ENCODE measurements at places on chromosomes 11 and 22.

DNA sequence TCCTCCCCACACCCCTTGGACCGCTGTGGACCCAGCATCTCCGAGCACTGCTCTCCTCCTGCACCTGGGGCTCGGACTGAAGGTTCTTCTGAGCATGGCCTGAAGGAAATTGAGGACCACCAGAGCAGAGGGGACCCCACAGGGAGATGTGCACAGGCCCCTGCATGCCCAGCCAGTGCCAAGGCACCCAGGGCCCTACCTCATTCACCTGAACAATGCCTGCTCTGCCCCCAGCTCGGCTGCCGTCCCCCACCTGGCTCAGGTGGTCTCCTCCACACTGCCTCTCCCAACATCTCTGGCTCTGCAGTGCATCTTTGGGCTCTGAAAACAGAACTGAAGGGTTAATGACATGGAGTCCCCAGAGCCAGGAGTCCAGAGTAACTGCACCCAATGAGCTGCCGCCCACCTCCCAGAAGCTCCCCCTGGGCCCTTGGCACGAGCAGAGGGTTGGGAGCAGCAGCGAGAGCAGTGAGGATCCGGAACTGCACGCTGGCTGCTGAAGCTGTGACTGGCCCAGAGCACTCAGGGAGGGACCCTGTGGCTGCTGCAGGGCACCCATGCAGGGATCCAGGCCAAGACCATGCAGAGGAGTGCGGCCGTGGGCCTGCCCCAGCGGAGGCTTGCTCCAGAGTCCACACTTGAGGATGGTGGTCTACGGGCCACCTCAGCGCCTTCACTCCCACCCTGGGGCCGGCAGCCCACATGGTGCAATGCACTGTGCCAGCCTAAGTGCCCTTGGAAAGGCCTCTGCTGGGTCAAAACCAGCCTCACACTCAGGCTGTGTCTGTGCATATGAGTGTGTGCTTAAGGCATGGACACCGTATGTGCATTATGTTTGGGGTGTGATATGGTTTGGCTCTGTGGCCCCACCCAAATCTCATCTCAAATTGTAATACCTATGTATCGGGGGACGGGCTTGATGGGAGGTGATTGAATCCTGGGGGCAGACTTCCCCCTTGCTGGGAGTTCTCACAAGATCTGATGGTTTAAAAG, 686.1 kb downstream of the TBC1D22A start:
- DNase-seq = no peak

GRCh38 chr11:119852741-119853140, 123.7 kb upstream of the NECTIN1 start:
- no peak for DNase-seq

DNA sequence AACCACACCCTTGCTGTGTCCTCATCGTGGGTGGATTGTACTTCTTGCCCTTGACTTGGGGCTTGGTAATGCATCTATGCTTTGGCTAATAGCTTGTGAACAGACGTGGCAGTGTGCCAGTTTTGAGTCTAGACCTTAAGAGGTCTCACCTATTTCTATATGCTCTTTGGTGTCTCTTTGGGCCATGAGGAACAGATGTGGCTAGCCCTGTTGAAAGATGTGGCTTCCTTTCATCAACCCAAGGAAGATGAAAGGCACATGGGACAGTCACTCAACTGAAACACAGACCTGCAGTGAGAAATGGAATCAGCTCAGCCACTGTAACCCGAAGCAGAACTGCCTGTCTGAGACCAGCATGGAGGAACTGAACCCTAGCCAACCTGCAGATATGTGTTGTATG, 7.9 kb upstream of the NELL1 start:
- DNase-seq = no peak

DNA sequence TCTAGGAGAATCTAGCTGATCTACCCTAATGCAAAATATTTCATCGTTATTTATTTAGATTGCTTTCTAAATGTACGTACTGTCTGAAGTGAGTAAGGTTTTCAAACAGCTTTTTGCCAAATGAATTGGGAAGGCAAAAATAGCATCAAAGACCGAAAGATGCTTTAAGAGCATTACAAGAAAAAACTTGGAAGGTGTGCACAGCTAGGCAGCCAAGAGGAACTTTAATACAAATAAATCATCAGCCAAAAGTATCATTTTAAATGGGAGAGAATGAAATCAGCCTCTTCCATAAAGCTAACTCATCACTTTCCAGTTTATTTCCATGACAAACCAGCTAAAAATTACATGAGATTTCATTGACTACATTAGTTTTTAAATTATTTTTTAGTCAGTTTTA, 30.2 kb upstream of the CFAP300 start:
- DNase-seq = no peak

GRCh38 chr11:69327741-69328191, 33.8 kb downstream of the MYEOV start:
- DNase-seq = no peak

DNA sequence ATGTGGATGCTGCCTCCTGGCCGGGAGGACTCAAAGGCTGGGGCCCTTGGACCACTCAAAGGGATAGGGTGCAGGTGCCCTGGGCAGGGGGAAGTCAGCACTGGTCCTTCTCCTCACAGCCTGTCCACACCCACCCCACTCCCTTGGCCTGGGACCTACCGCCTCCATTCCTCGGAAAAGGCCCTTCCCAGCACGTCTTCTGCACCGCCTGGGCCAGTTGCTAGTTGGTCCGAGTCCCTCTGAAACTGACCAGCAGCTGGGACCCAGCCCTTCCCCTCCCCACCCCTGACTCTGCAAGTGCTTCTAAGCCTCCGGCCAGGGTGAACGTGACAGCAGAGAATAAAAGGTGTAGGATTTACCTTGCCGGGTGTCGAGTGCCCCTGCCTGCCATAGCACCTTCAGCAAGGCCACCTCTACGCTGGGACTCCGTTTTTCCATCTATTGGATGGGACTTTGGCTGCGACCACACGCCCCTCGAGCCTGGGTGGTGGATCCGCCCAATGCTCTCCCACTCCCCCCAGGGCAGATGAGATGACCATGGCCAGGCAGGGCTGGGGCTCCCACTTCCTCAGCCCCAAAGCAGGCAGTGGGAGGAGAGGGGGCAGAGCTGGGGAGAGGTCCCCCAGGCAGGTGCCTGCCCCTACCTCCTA, 37.3 kb downstream of the OSBPL5 start:
- no peak for DNase-seq

- DNase-seq = no peak
Observed at GRCh38 chr11:15705891-15706290, 591.2 kb downstream of the INSC start.

- DNase-seq = no peak
Observed at GRCh38 chr22:26979294-26979693, 321.9 kb downstream of the MIAT start.

DNA sequence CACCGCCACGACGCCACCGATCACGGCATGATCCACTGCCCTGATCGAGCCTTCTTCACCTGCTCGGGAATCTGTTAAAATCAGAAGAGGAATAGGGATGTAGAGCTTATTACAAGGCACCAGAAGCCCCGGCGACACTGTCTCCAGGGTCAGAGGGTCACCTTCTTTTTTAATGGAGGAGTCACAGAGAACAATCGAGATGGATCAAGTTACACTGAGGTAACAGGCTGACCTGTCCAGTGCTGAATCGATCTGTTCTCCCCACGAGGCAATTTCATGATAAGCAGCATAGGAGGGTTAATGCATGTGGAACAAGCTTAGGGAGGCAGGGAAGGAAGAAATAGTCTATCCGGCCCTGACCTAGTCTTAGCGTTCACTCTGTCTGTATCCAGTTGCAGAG, 325.5 kb downstream of the CADM1 start:
- DNase-seq = no peak

DNA sequence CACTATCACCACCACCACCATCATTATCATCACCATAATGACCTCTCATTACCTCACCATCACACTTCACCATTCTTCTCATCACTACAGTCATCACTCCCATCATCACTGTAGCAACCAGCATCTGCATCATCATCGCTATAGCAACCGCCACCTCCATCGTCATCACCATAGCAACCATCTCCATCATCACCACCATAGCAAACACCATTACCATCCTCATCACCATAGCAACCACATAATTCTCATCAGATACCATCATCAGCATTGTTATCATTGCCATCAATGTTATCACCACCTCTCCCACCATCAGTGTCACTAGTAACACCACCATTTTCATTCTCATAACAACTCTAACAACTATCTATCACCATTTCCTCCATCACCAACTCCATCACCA, 23.1 kb upstream of the CD82 start:
- DNase-seq = no peak

DNA sequence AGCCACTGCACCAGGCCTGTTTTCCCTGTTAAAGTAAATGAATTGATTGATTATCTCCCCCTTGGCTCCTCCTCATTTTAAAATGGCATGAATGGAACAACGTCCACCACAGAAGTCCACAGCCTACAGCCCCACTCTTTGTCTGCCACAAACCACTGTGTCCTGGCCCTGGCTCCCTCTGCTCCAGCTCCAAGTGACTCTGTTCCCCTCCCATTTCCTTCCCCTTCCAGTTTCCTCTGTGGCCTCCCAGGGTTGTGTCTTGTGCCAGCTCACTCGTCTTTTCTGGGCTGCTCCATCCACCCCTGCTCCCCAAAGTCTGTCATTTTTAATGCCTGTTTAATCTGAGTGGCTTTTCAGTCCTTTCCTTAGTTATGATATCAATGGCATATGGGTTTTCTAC, 52.4 kb upstream of the CD5 start:
- no peak for DNase-seq

DNA sequence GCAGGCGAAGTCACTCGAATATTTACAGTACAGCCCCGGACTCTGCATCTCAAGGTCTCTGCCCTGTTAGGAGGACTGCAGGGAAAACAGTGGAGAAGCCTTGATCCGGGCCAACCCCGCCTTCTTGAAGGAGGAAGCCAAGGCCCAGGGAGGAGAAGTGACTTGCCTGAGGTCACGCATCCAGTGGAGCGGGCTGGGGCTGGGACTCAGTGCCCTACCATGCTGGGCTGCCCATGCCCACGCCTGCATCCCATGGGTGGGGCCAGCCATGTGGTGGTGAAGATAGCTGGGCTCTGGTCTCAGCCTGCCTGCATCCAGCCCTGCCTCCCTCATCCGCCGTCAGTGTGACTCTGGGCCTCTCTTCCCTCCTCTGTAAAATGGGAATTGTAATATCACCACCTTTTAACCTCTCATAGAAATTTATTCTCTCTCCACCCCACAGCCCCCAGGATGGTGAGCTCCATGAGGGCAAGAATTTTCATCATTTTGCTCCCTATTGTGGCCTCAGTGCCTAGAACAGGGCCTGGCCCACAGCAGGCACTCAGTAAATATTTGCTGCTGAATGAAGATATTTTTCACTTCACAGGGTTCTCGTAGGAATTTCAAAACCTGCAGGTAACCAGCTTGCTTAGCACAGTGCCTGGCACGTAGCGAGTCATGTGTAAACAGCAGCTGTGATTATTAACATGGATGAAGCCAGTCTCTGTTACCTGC, 57.3 kb downstream of the OTOG start:
- no peak for DNase-seq

DNA sequence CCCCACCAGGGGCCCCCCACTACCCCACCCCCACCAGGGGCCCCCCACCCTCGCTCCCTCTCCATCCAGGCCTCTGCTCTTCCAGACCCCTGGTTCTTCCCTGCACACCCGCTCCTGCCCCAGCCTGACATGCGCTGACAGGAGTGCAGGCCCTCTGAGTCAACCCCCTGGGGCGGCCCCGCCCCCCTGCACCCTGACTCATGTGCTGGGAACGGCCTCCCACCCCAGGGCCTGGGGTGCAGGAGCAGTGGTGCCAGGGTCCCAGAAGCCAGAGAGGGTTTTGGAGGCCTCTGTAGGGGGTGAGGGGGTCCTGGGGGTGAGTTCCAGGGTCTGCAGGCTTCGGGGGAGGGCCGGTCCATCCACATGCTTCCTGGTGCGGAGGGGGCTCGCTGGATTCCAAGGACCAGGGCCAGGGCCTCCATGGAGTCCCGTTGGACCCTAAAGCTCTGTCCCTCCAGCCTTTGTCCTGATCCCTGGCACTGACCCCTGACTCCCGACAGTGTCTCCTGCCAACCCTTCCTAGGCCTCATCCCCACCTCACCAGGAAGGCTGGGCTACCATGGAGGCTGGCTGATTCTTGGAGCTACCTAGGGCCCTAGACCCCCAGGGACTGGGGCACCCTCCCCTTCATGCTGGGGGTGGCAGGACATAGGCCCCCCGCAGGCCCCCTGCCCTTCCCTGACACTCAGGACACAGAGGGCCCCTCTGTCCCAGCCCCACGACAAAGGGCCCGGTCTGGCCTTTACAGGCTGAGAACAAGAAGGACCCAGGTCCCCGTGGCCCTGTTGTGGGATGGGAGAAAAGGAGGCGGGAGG, 583 bp upstream of the PKP3 start:
- DNase-seq = no peak

DNA sequence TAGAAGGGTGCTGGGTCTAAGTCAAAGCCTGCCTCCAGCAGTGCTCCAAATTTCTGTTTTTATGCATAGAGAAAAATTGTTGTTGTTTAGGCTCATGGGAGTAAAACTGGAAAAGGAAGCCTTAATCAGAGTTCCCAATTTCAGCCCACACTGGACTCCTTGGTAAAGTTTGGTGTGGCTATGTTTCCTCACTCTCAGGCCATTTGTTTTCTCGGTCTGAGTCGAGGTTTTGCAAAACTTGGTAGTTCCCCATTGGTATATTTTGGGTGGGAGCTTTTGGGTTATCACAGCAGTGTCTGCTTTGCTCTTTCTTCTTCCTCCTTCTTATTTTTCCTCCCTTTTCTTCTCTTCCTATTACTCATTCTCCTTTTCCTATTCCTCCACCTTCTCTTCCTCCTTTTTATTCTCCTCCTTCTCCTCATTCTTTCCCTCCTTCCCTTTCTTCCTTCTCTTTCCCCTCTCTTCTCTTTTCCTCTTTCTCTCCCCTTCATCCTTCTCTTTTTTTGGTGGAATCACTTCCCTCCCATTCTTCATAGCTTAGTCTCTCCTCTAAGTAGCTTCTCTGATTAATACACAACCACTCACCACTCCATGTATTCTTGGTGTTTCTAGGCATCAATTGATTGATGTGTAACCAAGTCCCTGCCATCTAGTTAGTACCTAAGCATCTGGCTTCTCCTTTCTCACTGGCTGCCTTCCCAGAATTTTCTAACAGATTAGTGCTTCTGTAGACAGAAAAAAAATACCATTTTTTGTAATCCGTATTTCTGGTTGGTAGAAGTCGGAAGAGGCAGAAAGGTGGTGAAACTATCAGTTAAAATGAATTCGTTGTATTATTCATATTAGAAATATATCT, 10.1 kb downstream of the SLC5A1 start:
- DNase-seq = no peak

GRCh38 chr11:34468209-34468841, 29.6 kb downstream of the CAT start:
- no peak for DNase-seq
